ENCODE measurements at places on chromosomes 5 and 9.

DNA sequence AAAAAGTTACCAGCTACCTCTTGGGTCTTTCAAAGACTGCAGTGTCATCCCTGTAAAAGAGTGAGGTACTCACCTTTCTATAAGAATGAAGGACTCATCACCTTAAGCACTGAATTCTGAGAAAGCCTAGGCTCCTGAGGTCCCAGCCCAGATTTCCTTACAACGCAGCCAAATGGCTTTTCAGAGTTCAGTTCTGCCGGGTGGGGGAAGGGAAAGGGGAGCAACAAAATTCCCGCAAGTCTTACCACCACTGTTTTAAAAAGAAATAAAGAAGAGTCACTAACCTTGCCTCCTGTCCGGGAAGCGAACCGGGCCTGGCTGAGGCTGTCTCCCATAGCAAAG, 373 bp downstream of the ADAMTS12 start:
- no peak for DNase-seq

DNA sequence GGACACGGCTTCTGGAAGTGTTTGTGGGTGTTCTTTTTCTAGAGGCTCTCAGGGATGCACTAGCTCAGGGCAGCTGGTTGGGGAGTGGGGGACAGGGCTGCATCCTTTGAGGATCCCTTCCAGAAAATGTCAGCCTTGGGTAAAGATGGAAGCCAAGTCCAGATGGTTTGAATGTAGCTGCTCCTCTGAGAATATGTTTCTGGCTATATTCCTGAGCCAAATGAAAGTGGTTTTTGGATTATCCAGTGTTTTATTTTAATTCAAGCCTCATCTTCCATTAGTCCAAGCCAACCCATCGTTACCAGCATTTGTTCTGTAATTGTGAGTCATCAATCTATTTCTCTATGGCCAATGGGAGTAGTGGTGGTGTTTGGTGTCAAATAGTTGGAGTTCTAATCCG, 70.4 kb downstream of the SPRY4 start:
- DNase-seq = no peak

GRCh38 chr5:54862036-54862435, 123.4 kb downstream of the ESM1 start:
- DNase-seq = no peak

- DNase-seq = no peak
These were observed 252.5 kb downstream of the NTRK2 start for GRCh38 chr9:84922051-84922450.

GRCh38 chr5:1048861-1049838, 40.5 kb downstream of the NKD2 start:
- no peak for DNase-seq

DNA sequence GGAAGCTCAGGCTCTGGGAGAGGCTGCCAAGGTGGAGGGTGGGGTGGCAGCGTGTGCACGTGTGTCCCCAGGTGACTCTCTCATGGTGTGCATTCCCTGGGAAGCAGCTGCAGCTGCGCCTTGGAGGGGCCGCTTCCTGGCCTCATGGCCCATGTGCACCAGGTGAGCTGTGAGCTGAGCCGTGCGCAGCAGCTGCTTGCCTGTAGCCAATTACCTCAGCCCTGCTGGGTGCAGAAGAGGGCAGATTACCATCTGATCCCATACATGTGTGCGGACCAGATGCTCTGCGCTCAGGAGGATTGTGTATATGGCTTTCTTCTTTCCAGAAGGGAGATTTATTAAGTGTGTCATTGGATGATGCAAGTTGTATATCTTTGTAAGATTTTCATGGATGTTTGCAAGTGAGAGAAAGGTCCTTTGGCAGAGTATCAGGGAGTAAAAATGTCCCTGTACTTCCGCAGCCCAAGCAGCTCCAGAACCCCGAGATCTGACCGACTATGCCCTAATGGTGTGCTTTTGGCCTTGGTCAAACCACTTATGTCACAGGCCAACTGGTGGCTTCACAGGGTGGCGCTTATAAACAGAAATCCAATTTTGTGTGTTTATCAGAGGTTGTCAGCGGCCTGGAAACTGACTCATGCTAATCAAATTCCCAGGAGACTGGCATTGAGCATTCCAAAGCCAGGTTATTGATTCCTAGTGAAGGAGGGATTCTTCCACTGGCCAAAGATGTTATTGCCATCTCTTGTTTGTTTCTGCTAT, 229.3 kb downstream of the GOLPH3 start:
- no peak for DNase-seq

DNA sequence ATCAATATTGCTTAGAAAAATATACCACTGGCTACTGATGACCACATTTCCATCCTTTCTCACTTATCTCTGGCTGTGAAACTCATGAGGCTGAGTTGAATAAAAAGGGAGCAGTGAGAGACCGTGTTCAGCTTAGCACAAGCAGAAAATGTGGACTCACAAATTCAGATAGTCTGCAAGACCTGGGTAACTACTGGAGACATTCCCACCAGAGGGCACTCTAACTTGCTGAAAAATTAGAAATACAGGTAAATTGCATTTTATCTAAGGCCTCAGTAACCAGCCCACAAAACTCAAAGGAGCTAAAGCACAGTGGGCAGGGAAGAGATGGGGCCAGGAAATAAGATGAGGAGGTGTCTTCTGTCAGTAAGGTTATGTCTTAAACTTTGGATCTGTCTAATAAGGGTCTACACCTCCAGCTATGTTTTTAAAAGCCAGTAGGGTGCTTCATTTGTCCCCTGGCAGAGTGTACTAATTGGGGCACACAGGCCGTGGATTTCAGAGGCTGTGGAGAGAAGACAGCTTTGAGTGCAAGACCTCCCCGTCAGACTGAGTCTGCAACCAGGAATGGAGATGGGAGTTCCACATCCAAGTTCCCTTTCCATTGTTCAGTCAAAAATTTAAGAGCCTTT, 8.7 kb upstream of the NDUFB6 start:
- peak; percentile 28 for DNase-seq

DNA sequence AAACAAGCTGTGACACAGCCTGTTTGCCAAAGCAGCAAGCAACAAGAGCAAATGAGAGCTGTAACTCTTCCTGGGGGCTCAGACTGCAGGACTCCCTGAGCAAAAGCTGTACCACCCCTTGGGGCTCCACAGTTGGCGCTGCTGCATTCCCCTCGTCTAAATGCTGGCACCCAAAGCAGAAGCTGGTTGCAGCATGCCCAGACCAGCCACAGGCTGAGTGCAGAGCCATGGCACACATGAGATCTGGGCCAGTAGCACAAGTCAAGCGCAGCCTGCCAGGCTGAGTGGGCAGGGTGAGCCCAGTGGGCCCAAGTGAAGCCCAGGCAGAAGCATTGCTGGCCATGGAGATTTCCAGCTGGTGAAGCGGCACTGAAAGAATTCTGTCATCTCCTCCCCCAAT, 157.3 kb upstream of the GRAMD2B start:
- no peak for DNase-seq

- no peak for DNase-seq
These were observed 155.8 kb upstream of the APC start for GRCh38 chr5:112581811-112582320.

DNA sequence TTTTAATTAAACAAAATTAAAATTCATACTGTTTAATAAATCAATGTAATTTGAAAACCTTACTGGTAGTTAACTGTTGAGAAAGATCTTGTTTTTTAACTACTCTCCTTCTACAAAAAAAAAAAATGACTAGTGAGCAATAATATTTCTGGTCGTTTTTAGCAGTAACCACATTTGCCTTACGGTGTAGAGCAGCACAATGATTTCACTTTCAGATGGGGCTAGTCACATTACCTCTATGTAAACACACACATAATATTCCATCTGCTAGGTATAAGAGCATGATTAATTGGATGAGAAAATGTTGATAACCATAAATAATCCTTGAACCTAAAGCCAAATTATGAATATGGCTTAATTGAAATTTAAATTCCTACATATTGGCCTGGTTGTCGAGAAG, 198.1 kb downstream of the CHSY3 start:
- DNase-seq = no peak

DNA sequence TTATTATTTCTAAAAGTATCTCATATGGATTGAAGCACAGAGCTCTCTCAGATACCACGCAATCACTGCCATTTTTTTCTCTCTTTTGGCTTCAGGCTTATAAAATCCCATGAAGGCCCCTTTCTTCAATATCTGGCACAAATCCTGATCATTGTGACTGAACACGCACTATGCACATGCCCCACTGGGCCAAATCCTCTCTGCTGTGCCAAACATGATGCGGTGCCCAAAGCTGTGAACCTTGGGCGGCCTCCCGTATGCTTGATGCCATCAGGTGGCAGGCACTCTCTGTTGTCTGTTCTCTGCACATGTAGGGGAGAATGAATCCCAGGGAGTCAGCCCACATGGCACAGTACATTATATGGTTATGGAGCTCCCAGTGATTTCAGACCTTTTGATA, 375.0 kb upstream of the RGMB start:
- no peak for DNase-seq

DNA sequence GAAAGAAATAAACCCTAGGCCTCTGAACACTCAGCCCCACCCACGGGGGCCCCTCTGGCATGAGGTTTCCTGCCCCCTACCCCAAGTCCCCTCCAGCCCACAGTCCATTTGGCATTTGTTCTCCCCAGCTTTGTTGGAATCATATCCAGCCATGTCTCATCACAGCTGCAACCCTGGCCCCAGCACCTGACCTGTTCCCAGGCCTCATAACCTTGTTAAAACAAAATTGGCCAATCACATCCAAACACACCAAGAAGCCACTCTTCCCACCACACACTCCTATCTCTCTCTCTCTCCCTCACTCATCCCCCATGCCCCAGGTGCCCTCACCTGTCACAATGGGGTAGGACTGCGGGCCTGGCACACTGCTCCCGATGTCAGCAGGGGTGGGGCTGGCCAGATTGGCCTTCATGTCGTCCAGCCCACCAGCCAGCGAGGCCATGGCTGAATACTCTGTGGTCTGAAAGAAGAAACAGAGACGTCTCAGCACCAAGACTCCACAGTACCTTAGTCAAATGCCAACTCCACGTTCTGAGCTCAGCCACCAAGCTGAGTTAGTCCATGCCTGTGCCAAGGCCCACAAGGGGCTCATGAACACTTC, 110.9 kb downstream of the PAX5 start:
- no peak for DNase-seq

- DNase-seq = no peak
These were observed 246.0 kb downstream of the ENC1 start for GRCh38 chr5:74394528-74394915.

DNA sequence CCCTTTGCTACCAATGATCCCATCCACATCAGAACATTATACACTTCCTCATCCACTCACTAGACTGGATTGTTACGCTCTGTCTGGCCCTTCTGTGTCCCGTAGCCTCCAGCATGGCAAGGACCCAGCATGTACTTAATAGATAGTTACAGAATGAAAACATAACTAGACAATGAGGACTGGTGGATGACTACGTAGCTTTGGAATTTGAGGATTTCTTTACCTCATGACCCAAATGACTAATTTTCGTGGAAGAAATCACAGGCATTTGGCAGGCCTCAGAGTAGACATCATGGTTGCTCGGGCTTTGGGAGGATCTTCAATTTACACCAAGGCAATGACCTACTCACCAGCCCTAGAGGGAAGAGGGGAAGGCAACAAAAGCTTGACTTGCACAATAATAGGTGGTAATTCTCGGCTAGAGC, 299.8 kb downstream of the TLE1 start:
- no peak for DNase-seq

- peak; percentile 81 for DNase-seq
These were observed 25.9 kb downstream of the UGCG start for GRCh38 chr9:111922324-111923013.

GRCh38 chr5:79845448-79846197, 145.4 kb downstream of the MTX3 start:
- DNase-seq = no peak

DNA sequence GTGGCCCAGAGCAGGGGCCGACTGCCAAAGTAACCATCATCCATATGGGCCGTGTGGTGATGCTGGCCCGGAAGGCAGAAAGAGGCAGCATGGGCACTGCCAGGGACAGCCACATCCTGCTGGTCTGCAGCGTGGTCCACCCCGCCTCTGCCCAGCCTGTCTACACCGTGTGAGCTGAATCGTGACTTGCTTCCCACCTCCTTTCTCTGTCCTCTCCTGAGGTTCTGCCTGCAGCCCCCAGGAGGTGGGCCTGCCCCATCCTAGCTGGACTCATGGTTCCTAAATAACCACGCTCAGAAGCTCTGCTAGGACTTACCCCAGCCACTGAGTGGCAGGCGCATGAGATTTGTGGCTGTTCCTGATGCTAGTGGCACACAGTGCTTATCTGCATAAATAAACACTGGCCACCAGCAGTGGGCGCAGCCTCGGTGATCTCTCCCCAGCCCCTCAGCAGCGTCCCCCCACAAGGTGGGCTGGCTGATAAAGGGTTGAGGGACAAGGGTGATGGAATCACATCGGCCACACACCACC, 22.6 kb upstream of the SUSD3 start:
- no peak for DNase-seq

DNA sequence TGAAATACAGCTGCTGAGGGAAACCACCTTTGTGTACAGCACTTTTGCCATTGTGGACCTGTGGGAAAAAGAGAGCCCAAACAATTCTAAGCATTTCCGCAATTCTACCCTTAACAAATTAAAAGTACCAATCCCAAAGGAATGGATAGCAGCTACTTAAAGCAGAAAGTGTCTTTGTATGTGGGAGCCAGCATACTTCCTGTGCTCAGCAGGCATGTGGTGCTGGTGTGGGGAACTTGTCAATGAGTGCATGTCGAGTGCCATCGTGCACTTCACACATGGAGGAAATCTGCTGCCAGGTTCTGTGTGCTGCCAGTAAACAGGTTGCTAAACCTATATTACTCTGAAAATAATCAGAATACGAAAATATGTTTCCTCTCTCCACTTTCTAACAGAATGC, 399.0 kb downstream of the LRRC70 start:
- no peak for DNase-seq

GRCh38 chr9:78130853-78131252, 99.2 kb upstream of the GNAQ start:
- no peak for DNase-seq

DNA sequence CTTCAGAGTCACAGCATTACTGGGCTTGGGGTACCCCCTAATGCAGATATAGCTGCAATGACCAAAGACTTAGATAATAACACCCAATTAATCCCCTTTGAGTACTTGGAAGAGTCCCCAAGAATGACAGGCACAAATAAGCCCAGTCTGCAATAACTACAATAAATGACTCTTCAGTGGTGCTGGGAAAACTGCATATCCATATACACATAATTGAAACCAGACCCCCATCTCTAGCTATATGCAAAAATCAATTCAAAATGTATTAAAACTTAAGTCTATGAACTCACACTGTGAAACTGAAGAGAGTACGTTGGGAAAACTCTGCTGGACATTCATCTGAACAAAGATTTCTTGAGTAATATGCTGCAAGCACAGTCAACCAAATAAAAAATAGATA, 422.5 kb downstream of the CDH18 start:
- no peak for DNase-seq

GRCh38 chr9:123438321-123438720, 82.3 kb downstream of the CRB2 start:
- no peak for DNase-seq

- no peak for DNase-seq
These were observed 558.5 kb upstream of the ARRDC3 start for GRCh38 chr5:91941588-91941987.

DNA sequence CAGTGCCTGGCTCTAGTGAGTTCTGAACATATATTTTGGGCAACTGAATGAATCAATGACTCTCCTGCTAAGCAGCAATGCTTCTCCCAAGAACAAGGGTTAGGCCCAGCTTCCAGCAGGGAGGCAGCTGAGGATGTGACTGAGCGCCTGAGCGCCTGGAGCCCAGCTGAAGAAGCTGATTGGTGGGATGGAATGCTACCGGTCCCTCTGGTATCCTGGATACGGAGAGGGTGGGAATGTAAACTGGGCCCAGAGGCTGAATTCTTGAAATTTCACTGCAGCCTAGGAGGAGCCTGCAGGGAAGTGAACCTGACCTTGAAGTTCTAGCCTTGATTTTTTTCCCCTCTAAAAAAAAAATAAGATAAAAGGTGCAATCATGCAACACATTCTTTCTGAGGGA, 43.2 kb downstream of the WWC1 start:
- DNase-seq = no peak
